Esophagus squamous epithelium (tissue), 5 donors: ENCODE measurements at places on chromosomes 6 and 20.

GRCh38 chr6:158219228-158219627 lies 51.1 kb downstream of the GTF2H5 start:
- no peak for DNase-seq

DNA sequence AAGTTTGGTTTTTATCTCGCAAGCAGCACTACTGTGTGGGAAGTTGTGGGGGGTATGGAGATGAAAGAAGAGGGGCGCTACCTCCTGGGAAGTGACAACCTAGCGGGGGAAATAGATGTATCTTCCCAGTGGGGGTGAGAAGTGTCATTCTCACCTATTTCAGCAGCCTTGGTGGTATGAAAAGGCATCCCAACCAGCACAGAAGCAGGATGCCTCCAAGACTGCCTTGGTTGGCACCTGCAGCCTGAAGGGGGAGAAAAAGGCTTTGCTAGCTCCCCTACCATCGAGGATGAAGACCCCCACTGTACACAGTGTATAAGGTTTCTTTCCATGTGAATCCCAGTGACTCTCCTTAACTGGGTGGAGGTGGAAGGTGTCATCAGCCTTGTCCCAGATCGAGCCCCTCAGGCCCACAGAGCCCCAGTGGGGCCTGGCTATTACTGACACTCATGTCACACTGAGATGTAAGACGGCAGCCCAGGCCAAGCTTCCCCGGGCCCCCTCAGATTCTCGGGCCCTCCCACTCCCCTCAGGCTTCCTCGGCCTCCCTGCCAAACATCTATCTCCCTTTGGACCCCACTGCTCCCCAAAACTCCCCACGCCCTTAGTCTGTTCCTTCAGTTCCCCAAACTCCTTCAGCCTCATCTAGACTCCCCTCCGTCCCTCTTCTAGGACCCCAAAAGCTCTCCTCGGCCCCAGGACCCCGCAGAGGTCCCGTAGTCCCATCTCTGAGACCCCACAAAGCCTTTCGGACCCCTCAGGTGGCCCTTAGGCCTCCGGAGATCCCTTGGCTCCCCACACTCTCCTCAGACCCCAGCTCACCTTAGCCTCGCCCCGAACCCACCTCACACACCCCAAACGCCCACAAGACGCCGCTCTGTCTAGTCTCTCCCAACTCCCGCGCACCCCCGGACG lies 688 bp downstream of the COMMD7 start:
- DNase-seq = no peak

GRCh38 chr20:43202100-43202499 lies 12.4 kb upstream of the PTPRT start:
- DNase-seq = no peak

DNA sequence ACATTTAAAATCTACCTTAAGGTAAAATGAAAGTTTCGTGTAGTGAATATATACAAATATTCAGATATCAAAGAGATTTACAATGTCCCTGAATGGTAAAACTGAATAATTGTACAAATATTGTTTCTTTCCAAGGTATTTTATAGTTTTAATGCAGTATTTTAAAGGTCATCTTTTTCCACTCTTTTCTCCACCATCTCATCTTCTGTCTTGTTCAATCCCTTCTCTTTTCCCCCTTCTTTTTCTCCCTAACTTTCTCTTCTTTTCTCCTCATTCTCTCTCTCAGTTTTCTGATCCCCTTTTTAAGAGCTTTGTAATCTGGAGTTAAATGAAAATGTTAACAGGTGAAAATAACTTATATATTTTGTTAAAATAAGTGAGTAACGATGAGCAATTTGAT lies 126.9 kb downstream of the ADGRB3 start:
- DNase-seq = no peak

GRCh38 chr6:158610319-158610968 lies 34.1 kb downstream of the DYNLT1 start:
- DNase-seq = no peak
